ENCODE measurements at places on chromosomes 6 and 20.

DNA sequence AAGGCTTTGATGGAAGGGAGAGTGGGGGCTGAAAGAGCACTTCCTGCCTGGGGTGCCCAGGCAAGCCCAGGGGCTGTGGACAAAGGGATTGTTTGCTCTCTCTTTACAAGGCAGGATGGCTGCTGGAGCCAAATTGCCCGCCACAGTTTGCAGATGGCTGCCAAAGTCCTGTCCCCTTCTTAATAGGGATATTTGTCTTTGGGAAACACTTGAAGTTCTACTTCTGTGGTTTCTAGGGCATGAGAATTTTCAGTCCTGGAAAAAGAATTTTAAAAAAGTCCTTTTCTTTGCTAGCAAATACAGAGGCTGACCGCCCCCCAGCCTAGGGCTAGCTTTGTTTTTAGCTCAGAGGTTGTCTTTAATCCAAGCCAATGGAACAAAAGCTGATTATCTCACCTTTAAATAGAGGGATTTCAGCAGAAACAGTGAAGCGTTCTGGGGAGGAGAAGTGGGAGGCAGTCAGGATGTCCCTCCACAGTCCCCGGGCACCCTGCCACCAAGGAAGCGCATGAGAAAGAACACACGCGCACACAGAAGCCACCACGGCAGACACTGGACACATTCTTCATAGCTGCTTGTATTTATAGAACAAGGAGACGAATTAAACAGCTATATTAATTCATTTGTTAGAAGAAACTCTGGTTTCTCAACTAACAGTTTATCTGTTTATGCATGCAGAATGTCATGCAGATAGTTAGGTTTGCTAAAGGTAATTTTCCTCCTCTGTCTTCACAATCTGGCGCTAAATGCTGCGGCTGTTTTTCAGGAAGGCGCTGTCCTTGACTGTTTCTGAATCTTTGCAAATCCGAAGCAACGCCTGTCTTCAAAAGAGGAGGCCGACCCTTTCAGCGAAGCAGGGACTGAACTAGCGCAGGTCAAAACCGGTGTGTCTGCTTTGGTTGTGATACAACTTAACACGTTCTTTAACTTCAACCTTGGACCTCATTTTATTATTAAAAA lies 736.9 kb downstream of the QKI start:
- DNase-seq, result no peak

DNA sequence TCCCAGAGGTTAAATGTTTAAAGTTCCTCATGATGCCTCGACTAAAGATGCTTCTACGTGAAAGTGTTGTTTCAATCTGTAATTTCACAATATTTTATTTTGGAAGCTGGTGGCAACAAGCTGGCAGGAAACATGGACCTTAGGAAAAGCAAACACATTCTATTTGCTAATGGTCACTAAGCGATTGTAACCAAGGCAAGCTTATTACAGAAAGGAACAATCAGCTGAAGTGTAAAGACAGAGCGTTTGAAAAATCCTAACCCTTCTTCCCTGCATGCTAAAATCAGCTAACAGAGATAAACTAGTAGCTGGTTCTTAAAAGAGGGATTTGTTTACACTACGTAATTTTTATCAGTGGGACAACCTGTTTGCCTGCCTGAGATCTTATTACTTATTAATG lies 50.0 kb downstream of the IL20RA start:
- no peak for DNase-seq

DNA sequence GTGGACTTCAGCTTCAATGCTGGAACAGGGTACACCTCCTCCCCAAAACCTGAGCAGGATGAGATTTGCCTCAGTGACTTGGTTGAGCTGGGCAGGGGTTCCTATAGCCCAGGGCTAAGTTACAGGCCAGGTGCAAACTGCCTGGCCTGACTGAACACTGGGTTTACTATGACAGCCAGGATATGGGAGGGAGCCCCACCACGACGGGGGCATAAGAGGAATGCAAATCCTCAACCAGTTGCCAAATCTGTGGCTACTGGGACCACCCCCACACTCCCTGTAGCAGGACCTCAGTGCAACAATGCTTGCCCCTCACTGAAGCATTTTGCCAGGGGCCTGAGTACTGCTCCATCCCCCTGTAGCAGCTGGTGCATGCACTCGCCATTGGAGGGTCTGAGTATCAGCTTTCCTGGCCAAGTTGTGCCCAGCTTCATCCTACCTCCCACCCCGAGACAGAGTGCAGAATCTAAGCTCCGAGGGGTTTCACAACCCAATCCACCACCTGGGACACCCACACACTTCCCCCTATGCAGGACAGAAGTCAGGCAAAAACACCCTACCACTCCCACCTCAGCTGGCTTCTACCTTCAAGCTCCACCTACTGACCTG lies 27.6 kb downstream of the TREML4 start:
- DNase-seq, result no peak

DNA sequence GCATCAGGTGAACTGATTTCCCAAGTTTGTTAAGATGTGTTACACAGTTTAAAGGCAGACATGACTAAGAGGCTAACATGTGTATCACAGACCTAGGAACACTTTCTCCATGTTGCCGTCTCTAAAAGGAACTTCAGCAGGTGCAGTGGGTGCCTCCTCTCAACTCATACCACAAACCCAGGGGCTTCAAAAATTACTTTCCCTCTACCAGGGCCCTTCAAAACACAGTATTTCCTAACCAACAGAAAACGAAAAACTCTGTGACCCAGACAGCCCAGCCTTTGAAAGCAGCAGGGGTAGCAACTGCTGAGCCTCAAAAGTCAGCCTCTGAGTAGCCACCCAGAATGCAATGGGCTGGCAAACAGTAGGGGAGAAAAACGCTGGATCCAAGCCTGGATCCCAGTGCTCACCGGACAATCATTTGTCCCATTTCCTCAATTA lies 28.5 kb downstream of the B4GALT5 start:
- DNase-seq, result no peak

GRCh38 chr6:132495604-132496079 lies 17.3 kb downstream of the STX7 start:
- DNase-seq, result no peak
